ENCODE measurements at places on chromosomes 12 and 14. TPM values are rescaled to one million over a fixed set of nuclear protein-coding genes. Genes with fewer than 3 reads are reported as not detected.

KLRF1 gene
- not detected for total RNA-seq

KRT74 gene
- not detected for total RNA-seq

STON2 gene
- total RNA-seq: not detected

ARF3 gene
- 144 TPM for total RNA-seq
